Body of pancreas (tissue), 4 donors: ENCODE measurements at places on chromosomes 1 and 21. TPM values are rescaled to one million over a fixed set of nuclear protein-coding genes. Genes with fewer than 3 reads are reported as not detected.

DNA sequence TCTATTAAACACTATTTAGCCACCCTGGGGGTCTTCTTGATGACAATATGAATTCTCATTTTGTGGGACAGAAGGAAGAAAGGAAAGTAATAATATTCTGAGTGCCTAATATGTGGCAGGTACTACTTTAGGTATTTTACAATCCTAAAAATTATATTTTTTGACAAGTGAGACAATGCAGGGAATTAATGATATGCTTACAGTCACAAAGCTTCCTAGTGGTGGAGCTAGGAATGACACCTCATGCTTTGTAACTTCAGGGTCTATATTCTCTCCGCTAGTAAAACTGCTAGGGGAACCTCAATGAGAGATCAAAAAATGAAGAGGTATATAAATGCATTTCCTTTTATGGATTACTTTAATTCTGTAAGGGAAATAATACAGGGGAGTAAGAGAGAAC, 44.3 kb downstream of the TPR start:
- DNase-seq, result no peak

DNA sequence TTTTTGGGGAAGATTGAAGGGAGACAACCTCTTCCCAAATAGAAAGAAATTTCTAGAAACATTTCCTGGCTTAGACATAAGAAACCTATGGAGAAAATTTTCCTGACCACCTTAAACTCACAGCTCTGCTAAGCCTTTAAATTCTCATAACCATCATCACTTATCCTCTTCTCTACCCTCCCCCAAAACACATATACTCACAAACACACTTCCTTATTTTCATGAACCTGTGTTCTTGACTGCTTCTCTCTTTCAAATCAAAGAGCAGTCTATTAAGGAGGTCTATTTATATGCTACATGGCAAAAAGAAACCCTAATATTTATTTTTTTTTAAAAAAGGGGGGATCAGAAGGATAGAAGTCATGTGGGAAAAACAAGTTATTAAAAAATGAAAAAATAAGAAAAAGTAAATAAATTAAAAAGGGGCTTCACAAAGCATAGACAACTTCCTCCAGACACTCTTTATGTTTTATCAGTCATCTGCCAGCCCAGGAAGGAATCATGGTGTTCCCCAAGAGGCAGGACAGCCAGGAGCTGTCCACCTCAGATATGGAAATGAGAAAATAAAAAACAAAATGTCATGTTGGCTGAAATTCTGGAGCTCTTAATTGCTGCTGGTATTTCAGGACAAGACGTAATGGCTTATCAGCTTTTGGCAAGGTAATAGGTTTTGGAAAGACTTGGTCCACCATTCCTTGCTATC, 12.8 kb upstream of the RGS2 start:
- DNase-seq, result no peak

DNA sequence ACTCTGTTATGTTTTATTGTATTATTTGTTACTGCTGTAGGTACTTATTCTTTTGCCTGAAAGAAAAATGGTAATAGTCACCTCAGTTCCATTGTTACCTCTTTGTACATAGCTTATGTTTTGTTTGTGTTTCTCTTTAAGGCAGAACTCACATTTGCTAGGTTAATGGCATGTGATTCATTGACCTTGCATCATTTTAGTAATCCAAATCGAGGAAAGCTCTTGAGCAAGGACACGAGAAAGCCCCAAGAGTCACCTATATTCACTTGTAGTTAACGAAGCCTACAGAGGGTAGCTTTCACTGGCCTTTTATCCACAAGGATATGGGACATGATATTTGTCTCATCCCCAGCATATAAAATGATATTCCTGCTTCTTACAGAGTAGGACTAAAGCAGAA, 1765.2 kb downstream of the NCAM2 start:
- DNase-seq, result no peak

Gene PPFIA4
- total RNA-seq, result not detected
